ENCODE measurements at places on chromosomes 6 and 20.

GRCh38 chr6:148470606-148471465, 128.2 kb downstream of the SASH1 start:
- DNase-seq = no peak

DNA sequence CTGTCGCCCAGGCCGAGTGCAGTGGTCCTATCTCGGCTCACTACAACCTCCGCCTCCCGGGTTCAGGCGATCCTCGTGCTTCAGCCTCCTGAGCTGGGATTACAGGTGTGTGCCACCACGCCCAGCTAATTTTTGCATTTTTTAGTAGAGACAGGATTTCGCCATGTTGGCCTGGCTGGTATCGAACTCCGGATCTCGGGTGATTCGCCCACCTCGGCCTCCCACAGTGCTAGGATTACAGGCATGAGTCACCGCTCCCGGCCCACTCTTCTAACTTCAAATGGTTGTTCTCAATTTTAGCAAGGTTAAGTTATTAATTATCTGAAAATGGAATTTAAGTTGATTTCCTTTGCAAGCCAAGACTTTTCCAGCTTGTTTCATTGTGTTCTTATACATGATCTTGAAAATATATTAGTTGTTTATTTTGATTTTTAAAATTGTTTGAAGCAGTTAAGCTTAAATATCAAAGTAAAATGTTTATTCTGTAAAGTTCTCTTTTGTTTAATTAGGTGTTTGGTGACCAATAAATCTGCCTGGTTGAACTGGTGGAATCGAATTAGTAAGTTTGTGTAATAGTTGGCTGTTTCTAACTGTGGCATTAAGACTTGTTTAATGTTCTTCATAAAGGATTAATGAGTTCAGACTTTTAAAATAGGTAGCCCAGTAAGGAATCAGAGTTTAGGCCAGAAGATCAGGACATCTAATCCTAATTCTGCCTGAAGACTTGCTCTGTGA, 2.3 kb downstream of the PM20D2 start:
- peak; percentile 28 for DNase-seq

DNA sequence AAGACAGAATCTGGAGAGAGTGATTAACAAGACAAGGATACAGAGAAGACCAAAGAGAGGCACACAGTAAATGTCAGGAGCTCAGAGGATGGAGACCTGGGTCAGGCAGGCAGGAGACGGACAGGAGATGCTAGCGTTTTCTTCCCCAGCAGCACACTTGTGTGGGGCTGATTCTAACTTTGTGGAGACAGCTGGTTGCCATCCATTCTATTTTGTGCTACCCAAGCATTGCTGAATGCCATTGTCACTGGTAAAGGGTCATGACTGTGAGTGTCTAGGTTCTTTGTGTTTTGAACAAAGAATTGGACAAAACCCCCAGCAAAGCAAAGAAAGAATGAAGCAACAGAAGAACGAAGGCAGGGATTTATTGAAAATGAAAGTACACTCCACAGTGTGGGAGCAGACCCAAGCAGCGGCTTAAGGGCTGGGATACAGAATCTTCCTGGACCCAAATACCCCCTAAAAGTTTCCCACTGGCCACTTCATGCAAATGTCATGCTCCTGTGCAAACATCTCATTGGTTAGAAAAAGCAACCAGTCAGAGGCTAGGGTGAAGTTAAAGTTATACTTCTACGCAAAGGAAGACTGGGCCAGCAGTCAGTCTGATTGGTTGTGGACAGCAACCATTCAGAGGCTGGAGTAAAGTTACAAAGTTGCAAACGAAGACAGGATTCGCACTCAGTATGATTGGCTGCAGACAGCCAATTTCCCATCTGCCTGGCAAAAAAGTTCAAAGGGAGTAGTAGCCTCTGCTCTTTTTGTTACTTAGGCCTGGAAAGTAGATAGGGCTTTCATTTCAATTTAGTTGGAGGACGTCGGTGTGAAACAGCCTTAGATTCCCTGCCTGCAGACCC, 17.5 kb downstream of the PTK7 start:
- peak; percentile 85 for DNase-seq

DNA sequence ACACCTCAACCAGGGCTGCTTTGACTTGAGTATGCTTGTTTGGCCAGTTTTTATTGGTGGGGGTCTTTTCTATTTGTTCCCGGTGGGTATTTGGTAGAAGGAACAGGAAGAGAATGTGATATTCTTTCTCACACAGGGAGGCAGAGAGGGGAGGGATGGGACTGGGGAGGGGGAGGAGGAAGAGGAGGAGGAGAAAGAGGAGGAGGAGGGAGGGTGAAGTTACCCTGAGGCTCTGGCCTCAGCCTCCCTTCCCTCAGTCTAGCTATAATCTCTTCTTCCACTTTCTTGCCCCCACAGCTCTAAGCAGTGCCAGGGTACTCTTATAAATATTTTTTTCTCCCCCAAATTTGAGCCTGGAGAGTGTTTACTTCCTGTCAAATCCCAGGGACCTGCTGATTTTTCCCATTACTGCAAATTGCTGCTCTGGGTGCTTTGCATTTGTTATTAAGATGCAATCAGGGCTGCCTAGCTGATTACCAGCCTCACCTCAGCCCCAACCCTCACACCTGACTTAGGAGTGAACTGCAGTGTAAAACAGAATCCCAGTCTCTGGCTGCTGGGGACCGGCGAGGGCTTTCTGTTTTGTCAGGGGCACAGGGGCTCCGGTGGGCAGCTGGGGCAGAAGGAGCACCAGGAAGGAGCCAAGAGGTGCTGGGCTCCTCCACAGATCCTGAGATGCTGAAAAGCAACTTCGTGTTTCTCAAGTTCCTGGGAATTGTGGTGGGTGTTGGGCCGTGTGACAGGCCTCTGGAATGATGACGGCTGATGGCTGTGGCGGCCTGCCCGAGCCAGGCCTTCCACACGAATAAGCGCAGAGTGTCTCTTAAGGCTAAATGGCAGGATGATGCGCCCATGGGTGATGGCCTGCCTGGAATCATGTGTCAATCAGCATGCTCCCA, 141.4 kb downstream of the CD83 start:
- no peak for DNase-seq

DNA sequence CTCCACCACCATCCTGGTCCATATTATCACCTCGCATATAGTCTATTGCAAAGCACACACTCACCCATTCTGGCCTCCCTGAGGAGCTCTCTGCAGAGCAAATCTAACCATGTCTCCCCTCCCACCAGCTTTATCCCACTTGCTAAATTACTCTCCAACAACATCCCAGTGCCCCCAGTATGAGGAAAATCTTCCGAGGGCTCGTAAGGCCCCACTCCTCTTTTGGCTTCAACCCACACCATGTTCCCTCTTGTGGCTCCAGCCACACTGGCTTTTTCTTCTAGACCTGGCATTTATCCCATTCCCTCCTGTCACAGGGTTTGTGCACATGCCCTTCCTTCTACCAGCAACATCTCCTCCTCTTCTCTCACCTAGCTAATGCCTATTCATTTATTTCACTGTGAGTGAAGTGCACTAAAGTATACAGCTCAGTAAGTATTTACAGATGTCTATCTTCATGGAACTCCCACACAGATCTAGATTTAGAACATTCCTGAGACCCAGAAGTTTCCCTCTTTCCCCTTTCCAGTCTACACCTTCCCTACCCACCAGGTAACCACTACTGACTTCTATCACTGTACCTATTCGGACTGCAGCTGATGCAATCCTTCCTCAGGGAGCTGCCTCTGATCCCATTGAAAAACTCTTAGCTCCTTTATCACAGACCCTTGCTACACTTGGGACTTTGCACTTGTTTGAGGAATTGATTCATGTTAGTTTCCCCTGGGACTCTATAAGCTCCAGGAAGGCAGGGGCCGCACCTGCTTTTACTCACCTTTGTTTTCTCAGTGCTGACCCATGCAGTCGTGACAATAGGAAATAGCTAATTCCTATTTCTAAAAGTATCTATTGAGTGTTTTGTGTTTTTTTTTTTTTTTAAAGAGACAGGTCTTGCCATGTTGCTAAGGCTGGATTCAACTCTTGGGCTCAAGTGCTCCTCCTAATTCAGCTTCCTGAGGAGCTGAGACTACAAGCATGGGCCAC, 15.5 kb downstream of the MRPL14 start:
- DNase-seq = no peak

GRCh38 chr6:158564243-158565121, 4.6 kb downstream of the TMEM181 start:
- no peak for DNase-seq

- DNase-seq = peak; percentile 86
Observed at GRCh38 chr6:85449818-85450759, at the start of gene NT5E. TSS of gene NT5E (plus strand) at chr6:85450083. CDS start at chr6:85450140, 57 bp downstream.

DNA sequence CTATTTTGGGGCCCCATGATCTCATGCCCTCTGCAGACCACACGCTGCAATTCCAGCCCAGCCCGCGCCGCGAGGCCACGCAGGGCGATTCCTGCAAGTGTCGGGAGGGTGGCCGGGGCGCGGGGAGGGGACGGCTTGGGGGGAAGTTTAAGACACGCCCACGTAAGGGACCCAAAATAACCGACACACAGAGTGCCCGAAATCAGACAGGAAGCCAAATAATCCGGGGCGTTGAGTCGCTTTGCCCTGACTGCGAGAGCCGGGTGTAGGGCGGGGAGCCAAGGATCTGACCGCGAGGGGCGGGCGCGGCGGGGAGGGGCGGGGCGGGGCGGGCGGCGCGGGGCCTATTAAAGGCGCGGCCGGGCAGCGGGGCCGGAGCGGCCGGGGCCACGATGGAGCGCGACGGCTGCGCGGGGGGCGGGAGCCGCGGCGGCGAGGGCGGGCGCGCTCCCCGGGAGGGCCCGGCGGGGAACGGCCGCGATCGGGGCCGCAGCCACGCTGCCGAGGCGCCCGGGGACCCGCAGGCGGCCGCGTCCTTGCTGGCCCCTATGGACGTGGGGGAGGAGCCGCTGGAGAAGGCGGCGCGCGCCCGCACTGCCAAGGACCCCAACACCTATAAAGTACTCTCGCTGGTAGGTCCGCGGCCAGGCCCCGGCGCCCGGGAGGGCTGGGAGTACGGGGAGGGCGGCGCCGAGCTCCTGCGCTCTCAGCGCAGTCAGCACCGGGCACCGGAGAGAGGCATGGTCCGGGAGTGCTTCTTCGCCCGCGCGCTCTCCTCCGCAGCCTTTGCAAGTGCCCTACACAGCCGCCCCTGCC, at the start of gene ENPP1:
ENPP1 (plus strand) TSS at position 377 of the 816 bp plus-strand sequence; CDS start at position 393, 16 bp downstream.
- DNase-seq = peak; percentile 84

GRCh38 chr20:46174469-46175126, 56.5 kb downstream of the CD40 start:
- peak; percentile 24 for DNase-seq

- DNase-seq = no peak
Observed at GRCh38 chr6:31970604-31971271, 1.2 kb downstream of the DXO start.

- no peak for DNase-seq
Observed at GRCh38 chr6:105897131-105897530, 189.0 kb upstream of the PRDM1 start.

DNA sequence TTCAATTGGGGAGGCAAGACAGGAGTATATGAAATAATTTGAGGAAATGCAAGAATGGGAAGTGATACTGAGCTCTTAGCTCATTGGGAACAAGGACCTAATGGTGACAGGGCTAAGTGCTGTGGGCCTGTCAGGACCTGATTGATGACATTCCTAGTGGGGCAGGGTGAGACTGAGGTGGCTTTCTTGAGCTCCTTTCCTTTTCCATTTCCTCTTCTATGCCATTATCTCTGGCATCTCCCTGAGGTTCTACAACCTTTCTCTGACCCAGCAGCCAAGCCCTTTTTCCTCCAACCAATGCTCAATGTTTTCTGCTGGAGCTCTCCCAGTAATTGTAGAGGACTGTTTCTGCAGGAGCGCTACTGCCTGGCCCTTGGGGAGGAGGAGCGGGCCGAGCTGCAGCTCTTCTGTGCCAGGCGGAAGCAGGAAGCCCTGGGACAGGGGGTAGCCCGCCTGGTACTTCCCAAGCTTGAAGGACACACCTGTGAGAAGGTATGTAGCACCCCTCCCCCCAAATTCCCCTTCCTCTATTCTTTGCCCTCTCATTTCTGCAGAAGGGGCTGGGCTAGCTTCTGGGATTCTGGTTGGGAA, 2.8 kb upstream of the TOMM6 start:
- peak; percentile 32 for DNase-seq

GRCh38 chr6:2617729-2618128, 133.0 kb downstream of the MYLK4 start:
- DNase-seq = no peak

DNA sequence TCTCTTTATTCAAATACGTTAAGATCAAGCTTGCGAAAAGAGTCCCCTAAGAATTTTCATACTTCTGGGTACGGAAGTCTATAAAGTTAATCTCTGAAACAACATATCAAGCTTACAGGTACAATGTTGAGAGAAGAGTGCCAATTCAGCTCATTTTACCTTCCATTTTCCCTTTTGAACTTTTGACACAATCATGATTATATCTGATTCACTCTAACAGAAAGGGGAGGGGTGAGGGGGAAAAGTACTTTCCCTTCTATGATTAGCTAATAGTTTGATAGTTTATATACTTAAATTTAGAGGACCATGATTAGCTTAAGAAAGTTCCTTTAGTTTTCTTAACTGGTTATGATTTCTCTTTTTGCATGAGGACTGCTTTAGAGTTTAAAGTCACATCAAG, 33.5 kb downstream of the SNX3 start:
- DNase-seq = no peak

- no peak for DNase-seq
Observed at GRCh38 chr6:81556551-81556950, 195.9 kb downstream of the TENT5A start.

GRCh38 chr20:9838378-9839295, at the start of gene PAK5:
TSS of gene PAK5 (minus strand) at chr20:9839076. CDS start at chr20:9644328, 194,748 bp downstream.
- DNase-seq = peak; percentile 43

DNA sequence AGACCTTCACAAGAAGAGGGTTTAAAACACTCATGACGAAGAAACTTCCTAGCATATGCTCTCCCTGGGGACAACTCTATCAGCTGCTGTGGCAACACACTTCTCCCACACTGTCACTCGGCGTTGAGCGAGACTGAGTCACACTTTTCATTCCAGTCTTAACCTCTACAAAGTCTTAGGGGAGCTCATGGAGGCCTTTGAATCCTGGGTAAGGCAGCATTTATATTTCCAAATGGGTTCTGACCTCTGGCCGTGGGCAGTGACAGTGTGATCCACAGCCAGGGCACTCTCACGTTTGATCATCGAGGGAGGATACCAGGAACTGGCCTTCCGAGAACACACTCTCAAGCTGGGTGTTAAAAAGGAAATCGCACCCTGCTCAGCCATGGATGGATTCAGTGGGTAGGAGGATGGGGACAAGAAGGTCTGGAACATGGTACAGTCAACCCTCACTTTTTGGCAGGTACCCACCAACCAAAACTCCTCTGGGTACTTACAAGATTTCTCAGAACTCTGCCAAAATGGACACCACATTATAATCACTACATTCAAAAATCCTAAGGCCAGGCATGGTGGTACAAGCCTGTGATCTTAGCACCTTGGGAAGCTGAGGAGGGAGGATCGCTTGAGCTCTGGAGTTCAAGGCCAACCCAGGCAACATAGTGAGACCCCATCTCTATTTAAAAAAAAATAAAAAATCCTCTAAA, 19.6 kb downstream of the RRBP1 start:
- peak; percentile 37 for DNase-seq

DNA sequence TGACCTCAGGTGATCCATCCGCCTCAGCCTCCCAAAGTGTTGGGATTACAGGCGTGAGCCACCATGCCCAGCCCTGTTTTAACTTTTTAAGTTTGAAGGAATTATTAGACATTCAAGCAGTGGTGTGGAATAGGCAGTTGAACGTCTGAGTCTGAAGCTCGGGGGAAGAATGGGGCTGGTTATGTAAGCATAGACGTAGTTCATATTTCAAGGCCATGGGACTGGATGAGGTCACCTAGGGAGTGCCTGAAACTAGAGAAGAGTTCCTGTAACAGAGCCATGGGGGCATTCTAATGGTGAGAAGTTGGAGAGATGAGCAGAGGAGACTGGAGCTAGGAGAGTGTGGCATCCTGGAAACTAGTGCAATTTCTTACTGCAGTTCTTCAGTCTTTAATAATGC, 6.4 kb downstream of the CDKAL1 start:
- peak; percentile 42 for DNase-seq

Measured in M059J (cell line).